Heart left ventricle (tissue), 16 donors: ENCODE measurements at places on chromosomes 5 and 9. TPM values are rescaled to one million over a fixed set of nuclear protein-coding genes. Genes with fewer than 3 reads are reported as not detected.

PCDHB8 gene
- 3.0 TPM for total RNA-seq

DNA sequence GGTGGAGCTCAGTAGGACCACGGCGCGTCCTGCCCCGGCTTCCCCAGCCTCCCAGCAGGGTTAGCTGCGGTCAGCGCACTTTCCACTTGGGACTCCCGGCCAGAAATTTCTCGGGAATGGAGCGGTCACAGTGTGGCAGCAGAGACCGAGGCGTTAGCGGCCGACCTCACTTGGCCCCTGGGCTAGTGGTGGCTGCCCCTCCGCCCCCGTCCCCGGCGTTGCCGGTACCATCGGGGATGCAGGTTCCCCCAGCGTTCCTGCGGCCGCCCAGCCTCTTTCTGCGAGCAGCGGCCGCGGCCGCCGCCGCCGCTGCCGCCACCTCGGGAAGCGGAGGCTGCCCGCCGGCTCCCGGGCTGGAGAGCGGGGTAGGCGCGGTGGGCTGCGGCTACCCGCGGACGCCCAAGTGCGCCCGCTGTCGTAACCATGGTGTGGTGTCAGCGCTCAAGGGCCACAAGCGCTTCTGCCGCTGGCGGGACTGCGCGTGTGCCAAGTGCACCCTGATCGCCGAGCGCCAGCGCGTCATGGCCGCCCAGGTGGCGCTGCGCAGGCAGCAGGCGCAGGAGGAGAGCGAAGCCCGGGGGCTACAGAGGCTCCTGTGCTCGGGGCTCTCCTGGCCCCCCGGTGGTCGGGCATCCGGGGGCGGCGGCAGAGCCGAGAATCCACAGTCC is 460 bp downstream of the DMRTA1 start:
- peaks cover 9% of the 10 kb centered on the region for H3K4me1 ChIP-seq
- peak overlapping the region; percentile 28 for H3K27ac ChIP-seq
- H3K4me3 ChIP-seq = peak overlapping the region; percentile 48
- no peaks in the 10 kb centered on the region for H3K36me3 ChIP-seq
- peak; percentile 75 for DNase-seq

GRCh38 chr5:143484601-143485000 is 81.1 kb upstream of the NR3C1 start:
- H3K4me1 ChIP-seq = no peaks in the 10 kb centered on the region
- H3K36me3 ChIP-seq = no peaks in the 10 kb centered on the region
- no peak for DNase-seq
- H3K27me3 ChIP-seq = no peaks in the 10 kb centered on the region
- no peak overlapping the region for H3K4me3 ChIP-seq
- no peak overlapping the region for H3K27ac ChIP-seq

DNA sequence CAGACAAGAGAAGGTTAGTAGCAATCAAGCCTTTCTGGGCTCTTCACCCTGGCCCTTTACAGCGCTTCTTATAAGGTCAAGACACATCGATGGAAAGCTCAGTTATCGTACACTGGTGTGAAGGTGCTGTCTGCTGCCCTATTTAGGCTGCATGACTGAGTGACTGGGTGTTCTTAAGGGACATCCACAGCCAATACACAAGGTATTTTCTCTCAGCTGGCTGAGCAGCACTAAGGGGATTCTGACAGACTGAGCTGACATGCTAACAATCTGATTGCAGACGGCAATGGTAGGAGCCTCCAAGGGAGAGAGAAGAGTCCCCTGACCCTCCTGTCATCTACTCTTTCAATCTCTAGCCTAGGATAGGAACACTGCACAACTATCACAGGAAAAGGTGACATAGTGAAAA is 577.9 kb downstream of the ISL1 start:
- H3K27me3 ChIP-seq = no peaks in the 10 kb centered on the region
- DNase-seq = no peak
- no peaks in the 10 kb centered on the region for H3K4me1 ChIP-seq
- H3K27ac ChIP-seq = no peak overlapping the region
- H3K4me3 ChIP-seq = no peak overlapping the region
- H3K36me3 ChIP-seq = no peaks in the 10 kb centered on the region
